ENCODE measurements at places on chromosomes 7 and 10.

GRCh38 chr10:77359950-77360520 is 277.6 kb downstream of the KCNMA1 start:
- DNase-seq: no peak

- DNase-seq: no peak
Measured at GRCh38 chr7:71795410-71795809, 616.7 kb downstream of the CALN1 start.

GRCh38 chr7:46832136-46832535 is 749.8 kb downstream of the TNS3 start:
- DNase-seq: no peak

DNA sequence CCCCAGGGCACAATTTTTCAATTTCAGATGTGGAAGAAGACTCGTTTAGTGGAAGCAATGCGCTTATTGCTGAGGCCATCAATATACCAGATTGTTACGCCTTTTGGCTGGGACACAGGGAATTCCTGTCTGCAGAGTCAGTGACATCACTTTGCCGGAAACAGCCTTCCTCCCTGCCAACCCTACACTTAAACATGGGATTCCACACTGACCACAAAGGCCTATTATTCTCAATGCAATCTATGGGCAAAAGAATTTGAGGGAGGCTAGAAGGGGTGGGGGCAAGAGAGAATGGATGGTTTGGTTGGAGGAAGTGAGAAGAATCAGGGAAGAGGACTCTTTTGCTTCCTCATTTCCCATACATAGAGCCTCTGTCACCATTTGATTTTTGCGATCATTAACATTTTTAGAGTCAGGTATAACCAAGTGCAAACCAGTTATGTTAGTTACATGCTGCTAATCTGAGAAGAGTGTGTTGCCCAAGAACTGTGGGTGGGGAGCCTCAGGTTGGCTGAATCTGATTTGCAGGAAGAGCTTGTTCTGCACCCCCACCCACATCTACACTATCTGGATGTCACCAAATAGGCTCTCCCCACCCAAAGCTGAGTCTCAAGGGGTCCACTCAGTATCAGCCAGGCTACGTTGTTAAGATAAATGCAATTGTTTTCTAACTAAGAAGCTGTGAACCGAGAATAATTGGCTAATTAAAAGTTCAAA is 58.2 kb downstream of the ENTPD1 start:
- DNase-seq: peak; percentile 87

GRCh38 chr10:113897693-113898618 is 43.5 kb downstream of the NHLRC2 start:
- no peak for DNase-seq

- DNase-seq: no peak
Measured at GRCh38 chr10:95458871-95459270, 102.3 kb downstream of the SORBS1 start.

- no peak for DNase-seq
Measured at GRCh38 chr7:31043051-31043471, 9.0 kb upstream of the ADCYAP1R1 start.

DNA sequence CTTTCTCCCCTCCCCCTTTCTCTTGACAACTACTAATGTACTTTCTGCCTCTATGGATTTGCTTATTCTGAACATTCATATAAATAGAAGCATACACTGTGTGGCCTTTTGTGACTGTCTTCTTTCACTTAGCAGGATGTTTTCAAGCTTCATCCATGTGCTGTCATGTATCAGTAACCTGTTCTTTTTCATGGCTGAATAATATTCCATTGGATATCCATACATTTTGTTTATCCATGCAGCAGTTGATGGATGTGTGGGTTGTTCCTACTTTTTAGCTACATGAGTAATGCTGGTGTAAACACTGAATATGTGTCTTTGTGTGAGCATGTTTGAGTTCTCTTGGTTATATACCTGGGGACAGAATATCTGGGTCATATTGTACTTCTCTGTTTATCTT is 107.6 kb downstream of the TRRAP start:
- no peak for DNase-seq

GRCh38 chr7:90520484-90520883 is 51.0 kb downstream of the PTTG1IP2 start:
- no peak for DNase-seq

DNA sequence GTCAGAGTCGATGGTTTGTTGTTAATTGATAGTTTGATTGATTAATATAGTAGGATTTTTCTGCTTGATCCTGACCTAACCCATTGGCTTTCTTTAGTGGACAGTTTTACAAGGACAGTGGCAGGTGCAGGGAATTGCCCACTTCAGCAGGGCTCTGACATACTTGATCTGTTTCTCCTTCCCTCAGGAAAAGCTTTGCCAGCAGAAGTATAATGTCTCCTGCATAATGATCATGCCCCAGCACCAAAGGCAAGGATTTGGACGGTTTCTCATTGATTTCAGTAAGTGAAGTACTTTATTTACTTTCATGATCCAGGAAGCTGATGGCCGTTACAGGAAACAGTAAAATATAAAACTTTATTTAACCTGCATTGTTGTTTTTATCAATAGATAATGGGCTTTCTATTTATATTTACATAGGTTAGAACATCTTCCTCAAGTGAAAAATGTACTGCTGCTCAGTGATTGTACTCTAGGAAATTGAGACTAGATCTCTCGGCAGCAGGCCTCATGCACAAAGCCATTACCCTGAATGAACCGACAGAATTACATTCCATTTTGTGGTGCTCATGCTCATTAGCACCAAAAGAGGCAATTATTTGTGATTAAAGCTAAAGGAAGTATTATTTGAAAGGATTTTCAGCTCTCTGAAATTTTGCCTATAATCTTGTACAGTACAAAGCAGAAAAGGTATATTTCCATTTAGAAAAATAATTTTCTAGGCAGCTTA is 122.5 kb upstream of the SAMD8 start:
- DNase-seq: no peak

DNA sequence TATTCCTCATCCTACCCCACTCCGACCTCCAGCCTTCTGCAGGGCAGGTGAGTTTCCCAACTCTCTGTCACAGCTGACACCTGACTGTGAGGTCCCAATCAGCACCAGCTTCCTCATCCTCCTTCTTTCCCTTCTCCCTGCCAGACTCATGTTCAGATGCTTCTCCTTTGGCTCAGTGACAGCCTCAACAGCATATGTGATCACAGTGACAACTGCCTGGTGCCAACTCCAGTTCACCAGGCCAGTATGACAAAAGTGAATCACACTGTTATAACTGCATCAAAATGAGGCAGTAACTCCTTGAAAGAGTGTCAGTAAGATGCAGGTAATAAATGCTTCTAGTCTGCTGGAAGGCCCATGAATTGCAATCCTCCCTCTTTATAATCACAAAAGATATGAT is 46.8 kb upstream of the NFE2L3 start:
- no peak for DNase-seq

DNA sequence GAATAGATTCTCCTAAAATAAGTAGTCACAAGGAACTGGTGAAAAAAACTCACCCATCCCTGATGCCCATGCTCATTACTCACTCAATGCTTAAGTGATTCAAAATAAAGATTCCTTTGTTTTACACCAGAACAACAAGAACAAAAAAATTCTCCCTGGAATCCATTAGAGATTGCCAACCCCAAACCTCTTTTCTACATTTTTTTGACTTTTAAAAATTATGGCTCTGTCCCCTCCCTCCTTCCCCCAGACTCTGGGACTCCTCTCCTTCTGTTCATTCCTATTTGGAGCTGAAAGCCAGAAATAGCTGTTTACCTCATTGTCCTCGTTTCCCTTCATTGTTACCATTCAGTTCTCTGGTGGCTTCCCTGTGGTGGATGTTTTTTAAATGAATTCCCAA is 63.2 kb upstream of the FHIP2A start:
- no peak for DNase-seq

DNA sequence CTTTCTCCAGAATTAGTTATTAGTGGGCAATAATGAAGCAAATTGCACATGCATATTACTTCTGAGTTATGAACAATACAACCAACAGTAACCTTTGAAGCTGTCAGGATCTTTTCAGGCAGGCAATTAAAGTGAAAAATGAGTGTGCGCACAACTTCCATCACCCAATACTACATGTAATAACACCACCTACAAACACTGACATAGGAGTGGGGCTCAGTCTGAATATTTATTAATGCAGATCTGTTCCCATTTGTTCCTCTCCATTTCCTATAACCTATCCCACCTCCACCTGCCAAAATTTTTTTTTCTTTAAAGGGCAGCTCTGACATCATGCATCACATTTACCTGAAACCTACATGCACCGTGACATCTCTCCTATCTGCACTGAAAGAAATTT is 177.2 kb downstream of the JAZF1 start:
- DNase-seq: no peak

- DNase-seq: no peak
Measured at GRCh38 chr10:418894-419293, 270.6 kb downstream of the DIP2C start.

GRCh38 chr7:50957431-50957830 is 174.7 kb upstream of the GRB10 start:
- no peak for DNase-seq

Measured in astrocyte of the spinal cord (primary cell).